ENCODE measurements at places on chromosomes 13 and 19.

- no peak for DNase-seq
These were observed 140.2 kb downstream of the KLF5 start for GRCh38 chr13:73198991-73199411.

- no peak for DNase-seq
These were observed 459.4 kb downstream of the FOXO1 start for GRCh38 chr13:40207001-40207478.

DNA sequence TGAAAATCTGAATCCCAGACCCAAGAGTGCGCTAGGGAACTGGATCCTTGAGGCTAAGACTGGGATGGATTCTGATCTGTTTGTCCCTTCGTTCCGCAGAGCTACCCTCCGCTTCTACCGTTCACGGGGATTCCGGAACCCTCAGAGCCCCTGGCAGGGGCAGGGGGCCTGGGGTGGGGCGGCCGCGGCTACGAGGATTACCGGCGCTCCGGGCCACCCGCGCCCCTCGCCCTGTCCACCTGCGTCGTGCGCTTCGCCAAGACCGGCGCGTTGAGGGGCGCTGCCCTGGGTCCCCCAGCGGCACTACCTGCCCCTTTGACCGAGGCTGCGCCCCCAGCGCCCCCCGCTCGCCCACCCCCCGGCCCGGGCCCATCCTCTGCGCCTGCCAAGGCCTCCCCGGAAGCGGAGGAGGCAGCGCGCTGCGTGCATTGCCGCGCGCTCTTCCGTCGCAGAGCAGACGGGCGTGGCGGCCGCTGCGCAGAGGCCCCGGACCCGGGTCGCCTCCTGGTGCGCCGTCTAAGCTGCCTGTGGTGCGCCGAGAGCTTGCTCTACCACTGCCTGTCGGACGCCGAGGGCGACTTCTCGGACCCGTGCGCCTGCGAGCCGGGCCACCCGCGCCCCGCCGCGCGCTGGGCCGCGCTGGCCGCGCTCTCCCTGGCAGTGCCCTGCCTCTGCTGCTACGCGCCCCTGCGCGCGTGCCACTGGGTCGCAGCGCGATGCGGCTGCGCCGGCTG, 7.1 kb downstream of the SPRED3 start:
- DNase-seq = no peak

GRCh38 chr19:40592170-40592569, 9.0 kb upstream of the LTBP4 start:
- DNase-seq = no peak

- no peak for DNase-seq
These were observed 5.7 kb downstream of the FPR3 start for GRCh38 chr19:51800473-51801244.

Measured in sciatic nerve (tissue), 2 donors.